Activated T-helper 1 cell treated with anti-CD3 and anti-CD28 coated beads, Interleukin-2, amount 50 U/mL, for 16 hours (primary cell): ENCODE measurements at places on chromosomes 5 and 9.
A peak's percentile ranks its signal among the peaks of the same experiment; 100 is the strongest.

DNA sequence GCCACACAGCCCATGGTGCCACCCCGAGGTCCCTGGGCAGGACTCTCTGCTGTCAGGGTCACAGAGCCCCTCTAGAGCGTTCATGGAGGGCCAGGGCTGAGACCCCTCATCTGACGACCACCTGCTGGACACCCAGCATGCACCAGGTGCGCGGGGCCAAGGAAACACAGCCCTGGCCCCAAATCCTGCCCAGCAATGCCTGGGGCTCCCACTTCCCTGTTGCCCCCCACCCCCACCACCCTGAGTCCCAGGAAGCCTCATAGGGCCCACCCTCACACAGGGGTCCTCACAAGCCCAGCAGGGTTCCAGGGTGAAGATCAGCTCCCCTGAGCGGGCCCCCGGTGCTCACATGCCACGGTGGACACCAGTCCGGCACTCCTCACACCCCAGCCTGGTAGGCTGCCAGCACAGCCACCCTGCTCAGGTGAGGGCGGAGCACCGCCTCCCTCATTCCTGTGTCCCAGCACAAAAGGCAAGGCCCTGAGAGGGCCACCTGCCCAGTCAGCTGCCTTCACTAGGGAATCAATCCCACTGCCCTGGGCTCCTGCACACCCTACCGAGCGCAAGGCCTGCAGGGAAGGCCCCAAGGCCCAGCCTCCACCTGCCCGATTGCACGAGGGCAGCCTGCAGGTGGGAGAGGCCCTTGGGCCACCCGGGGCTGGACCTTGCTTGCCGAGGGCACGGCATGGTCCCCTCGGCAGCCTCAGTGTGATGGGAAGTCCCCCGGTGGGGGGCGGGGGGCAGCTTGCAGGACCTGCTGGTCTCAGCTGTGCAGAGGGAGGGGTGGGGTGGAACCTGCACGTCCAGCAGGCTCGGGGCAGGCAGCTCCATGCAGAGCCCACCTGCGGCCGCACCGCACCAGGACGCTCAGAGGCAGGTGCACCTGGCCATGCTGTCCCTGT lies 56.4 kb upstream of the UBAC1 start:
- DNase-seq, result no peak

GRCh38 chr9:99486684-99487083 lies 264.6 kb downstream of the SEC61B start:
- DNase-seq, result no peak

DNA sequence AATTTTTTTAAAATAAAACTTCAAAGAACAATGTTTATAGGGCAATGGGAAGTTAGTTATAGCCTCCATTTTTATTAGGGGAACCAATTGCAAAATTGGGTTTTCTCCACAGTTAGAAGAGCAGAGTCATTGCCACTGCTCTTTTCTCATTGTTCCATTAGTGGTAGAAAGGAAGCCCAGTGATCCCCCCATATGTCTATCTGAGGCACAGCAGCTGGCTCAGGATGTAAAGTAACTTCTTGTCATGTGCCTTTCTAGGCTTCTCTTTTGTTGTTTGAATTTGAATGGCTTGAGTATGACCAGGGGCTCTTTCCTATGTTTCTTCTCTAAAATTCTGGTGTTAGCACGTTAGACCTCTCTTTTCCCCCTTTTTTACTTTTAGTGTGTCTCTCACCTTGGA lies 61.2 kb downstream of the UBAP1 start:
- DNase-seq, result no peak

DNA sequence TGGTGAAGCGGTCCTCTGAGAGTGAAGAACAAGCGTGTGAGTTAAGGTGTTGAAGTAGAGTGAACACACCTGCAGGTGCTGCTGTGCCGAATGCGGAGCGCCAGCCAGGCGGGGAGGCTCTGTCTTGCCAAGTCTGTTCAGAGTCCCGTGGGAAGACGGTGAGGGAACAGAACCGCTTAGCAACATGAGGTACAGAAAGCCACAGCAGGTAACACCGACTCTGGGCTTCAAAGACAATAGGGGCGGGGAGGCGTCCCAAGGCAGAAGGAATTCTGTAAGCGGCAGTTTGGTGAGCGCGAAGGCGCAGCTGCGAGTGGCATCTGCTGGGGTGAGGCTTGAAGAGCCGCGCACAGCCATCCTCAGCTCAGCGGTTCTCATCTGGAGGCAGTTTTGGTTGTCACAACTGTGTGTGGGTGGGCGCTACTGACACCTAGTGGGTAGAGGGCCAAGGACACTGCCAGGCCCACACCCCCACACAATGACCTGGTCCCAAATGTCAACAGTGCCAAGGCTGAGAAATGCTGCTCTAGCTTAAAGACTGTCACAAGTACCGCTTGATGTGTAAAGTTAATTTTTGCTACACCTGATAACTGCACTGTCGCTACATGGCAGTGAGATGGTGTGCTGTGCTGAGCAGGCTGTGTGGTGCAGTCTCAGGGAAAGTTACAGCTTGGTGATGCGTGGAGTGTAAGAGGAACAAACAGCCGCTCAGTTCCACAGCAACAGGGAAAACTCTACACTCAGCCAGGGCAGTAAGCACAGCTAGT lies 67.4 kb upstream of the TBC1D9B start:
- no peak for DNase-seq

DNA sequence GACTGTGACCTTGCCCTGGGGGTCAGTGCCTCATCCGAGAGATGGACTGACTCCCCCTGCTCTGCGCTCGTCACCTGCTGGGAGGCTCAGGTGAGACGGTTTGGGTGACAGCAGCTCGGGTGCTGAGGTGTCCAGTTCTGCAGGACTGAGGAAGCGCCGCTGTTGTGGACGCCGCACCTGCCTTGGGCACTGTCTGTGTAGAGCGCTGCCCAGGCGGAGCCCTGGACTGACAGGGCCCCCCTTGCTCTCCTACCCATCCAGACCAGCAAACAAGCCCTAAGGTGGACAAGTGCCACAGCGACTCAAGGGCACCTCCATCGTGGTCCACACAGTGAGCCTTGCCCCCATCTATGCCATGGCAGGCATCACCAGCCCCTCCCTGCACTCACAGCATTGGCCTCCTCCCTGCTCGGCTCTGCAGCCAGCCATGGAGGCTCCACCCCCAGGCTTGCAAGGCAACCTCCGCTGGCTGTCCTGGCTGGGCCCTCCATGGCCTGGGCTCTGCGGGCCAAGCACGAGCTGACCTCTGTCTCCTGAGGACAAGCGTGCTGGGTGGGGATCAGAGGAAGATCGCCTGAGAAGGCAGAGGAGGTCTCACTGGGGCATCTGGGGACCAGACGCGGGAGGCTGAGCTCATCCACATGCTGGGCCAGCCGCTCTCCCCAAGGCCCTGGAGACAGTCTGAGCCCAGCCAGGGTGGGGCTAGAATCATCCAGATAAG lies 87.1 kb upstream of the COL5A1 start:
- DNase-seq, result no peak

- DNase-seq, result no peak
These were observed 119.7 kb downstream of the ZNF462 start for GRCh38 chr9:106982636-106983035.

DNA sequence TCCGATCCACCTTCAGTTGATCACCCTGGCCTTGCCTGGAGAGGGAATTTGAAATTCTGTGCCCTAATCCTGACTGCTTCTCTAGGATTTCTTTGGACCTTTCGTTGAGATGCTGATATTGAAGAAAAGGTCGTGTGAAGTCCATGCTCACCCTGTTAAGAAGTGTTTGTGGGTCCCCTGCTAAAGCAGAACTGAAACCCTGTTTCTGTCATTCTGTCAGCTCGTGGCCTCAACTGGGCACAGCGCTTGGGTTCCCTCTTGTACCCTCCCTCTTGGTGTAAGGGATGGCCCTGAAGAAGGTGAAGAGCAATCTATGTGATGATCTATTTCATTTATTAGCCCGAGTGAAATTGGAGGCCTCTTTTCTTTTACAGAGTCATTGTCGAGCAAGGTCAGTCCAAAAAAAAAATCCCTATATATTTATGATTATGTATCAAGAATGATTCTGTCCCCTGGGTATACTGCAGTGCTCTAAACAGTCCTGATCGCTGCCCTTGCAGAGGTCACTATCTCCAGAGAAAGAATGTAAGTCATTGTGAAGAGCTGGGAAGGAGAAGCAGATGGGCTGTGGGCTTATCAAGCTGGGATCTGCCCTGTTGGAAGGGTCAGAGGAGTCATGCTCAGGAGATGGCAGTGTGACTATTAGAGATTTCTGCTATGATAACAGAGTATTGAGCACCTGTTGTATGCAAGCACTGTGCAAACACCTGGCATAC lies 56.1 kb downstream of the WWC1 start:
- DNase-seq, result no peak

DNA sequence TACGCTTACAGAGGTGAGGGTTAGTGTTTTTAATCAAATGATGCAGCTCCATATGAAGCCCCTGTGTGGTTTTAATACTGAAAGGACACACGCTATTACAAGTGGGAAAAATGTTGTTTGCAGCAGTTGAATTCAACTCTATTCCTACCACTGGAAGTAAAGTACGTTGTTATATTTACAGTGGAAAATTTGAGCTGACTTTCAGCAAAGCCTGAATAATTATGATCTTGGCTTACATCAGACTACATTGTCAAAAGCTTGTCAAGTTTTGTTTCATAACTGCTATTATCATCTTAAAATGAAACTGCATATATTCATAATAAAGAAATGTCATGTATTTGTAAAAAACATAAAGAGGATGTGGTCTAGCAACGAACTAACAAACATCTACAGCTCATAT lies 818.5 kb downstream of the SEMA5A start:
- DNase-seq, result no peak

DNA sequence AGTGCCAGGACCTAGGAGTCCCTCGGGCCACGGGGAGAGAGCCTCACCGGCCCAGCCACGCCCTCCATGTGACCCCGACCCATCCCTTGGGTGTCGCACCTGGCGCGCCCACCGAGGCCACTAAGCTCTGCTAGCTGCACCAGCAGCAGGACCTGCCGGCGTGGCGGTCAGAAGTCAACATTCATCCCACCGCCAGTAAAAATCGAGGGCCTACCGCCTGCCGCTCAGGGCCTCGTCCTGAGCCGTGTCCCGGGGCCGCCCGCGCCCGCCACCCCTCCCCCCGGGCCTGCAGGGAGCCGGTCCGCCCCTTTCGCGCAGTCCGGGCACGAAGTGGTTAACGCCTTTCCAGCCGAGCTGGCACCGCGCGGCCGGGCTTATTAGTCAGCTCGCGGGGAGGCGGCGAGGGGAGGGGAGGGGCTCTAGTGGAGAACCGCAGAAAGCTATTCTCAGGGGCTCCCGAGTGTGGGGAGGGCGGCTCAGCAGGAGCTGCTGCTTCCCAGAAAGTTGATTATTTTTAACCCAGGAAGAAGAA lies 124.4 kb downstream of the C9orf50 start:
- peak; percentile 71 for DNase-seq

- DNase-seq, result no peak
These were observed 864.0 kb upstream of the ACO1 start for GRCh38 chr9:31520301-31521085.

GRCh38 chr5:43041669-43042175 lies 1.6 kb upstream of the ANXA2R start:
- no peak for DNase-seq

- DNase-seq, result no peak
These were observed 102.1 kb downstream of the PAM start for GRCh38 chr5:102857076-102857818.

DNA sequence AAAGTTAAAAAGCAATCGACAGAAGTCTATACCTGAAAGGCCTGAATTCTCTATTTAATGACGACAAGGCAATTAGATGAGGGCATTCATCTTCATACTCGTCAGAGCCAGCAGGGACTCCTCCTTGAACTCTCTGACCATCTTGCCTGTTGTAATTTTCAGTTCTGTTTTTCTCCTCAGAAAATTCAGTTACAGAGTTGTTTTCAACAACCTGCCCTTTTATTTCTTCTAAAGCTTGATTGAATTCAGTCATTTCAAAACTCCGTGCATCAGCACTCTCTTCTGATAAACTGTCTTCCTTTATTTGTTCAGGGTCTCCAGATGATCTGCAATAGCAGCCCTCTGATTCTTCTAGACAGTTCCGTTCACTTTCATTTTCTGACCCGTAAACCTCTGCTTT lies 15.6 kb downstream of the RIOK2 start:
- no peak for DNase-seq

DNA sequence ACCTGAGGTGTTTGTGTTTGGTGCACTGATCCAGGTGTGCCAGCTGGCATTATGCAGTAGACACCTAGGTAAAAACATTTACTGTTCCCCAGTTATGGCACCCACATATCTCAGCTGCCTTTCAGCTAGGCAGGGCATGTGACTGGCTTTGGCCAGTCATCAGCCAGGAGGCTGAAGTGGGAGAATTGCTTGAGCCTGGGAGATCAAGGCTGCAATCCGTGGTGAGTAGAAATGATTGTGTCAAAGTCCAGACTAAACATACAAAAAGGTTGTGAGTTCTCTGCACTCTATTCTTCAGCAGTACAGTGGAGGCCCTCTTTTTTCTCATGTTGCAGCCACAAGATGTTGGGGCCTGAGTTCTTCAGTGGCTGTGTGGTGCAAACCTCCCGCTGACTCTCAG lies 3.2 kb upstream of the FBLL1 start:
- DNase-seq, result no peak

GRCh38 chr5:61256474-61256873 lies 75.6 kb upstream of the ZSWIM6 start:
- DNase-seq, result no peak

DNA sequence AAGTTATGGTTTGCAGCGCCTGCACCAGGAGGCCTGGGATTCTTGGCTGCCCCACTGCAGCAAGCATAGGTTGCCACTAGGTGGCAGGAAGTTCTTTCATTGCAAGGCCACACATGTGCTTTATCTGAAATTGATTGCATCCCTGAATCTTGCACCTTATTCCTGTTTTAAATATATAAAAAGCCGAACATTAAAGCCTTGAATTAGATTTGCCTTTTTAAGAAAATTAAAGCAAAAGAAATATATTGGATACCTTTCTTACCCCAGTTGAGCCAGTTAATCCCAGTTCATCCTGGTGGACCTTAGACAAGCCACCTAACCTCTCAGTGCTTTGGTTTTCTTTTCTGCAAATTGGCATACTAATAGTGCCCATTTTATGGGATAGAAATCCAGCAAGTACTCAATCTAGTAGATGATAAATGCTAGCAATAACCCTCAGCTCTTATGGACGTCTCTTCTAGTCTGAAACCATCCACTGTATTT lies 6.3 kb upstream of the TRMT10B start:
- DNase-seq, result peak; percentile 17

DNA sequence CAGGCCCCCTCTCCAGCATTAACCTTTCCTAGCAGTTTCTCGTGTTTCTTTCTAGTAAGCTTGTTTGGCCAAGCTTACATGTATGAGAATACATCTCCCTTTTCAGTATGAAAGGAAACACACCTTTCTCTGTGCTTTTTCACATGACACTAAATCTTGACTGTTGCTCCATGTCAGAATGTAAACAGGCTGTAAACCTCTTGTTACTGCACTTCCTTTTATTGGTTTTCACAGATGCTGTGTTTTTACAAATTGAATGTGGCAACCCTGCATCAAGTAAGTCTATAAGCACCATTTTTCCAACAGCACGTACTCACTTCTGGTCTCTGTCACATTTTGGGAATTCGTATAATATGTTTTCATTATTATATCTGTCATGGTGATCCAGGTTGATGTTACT lies 2.2 kb upstream of the CANX start:
- DNase-seq, result no peak
